ENCODE measurements at places on chromosomes 6 and 20.
A peak's percentile ranks its signal among the peaks of the same experiment; 100 is the strongest.

DNA sequence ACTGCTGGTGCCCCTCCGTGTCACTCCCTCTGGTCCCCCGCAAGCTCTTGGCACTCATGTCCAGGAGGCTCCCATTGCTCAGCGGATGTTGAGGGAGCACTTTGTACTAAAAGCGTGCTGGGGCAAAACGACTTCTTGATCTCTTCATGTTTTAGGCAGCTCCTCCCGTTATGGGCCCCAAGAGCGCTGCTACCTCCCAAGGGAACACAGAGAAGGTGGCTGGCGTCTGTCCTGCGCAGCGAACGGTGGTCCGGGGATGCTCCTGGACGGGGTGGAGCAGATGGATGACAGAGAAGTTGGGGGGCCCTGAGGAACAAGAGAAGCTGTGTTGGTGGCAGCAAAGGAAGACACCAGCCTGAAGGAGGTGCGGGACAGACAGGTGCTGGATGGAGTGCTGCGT is 99.8 kb downstream of the TMEM242 start:
- H3K36me3 ChIP-seq: no peaks in the 10 kb centered on the region
- peak overlapping the region; percentile 97 for H3K27ac ChIP-seq
- peak overlapping the region; percentile 64 for H3K4me3 ChIP-seq
- no peak for DNase-seq
- H3K4me1 ChIP-seq: peaks cover 39% of the 10 kb centered on the region
- peaks cover 22% of the 10 kb centered on the region for H3K27me3 ChIP-seq

- peak overlapping the region; percentile 21 for H3K4me3 ChIP-seq
- peak overlapping the region; percentile 70 for H3K27ac ChIP-seq
These were observed 49.7 kb downstream of the GRM4 start for GRCh38 chr6:34096193-34096592.

DNA sequence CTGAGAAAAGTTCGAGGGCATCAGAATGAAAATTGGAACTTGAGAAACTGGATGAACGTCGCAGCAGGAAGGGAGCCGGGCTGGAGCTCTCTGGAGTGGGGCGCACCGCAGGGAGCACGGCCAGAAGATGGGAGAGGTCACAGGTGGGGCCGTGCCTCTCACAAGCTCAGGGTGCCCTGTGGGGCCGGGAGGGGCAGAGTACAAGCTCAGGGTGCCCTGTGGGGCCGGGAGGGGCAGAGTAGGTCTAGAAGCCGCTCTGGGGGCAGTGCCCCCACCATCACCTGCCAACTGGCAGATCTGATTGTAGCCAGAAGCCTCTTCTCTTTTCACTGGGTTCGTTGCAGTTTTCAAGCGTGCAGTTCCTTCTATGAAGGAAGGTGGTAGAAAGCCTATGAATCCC is 61.1 kb upstream of the SNX9 start:
- no peaks in the 10 kb centered on the region for H3K36me3 ChIP-seq
- H3K4me1 ChIP-seq: peaks cover 13% of the 10 kb centered on the region
- DNase-seq: no peak
- H3K27ac ChIP-seq: no peak overlapping the region
- no peaks in the 10 kb centered on the region for H3K27me3 ChIP-seq

DNA sequence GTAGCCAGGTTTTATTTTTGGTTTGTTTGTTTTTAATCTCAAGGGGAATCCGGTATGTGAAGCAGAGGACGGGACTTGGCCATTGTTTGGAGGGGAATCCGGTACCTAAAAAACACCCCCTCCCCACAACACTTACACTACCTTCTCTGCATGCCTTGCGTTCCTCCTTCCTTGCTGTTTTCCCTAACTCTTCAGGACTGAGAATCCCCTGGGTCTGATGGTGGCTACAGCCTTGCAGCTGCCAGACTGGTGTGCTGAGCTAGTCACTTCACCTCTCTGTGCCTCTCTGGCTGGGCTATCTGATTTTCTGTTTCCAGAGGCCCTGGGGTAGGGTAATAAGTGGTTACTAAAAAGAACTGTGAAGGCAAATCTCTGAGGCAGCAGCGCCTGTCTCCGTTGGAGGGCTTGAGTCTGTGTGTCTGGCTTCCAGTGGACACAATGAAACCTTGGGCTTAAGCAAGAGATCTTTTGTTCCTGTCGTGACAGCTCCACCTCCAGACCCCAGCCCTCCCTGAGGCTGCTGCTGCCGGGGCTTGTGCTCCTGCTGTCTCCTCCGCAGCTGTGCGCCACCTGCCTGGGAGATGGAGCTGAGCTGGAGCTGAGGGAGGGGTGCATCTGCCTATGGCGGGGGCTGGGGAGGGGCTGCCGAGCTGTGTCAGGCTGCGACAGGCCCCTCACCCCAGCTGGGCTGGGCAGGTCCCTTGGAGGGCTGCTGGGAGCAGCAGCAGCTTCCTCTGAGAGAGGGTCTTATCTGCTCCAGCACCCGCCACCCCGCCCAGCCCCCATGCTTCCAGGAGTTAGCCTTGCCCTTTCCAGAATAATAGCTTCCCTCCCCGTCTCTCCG is 65.8 kb upstream of the CCDC167 start:
- peaks cover 25% of the 10 kb centered on the region for H3K27me3 ChIP-seq
- H3K27ac ChIP-seq: peak overlapping the region; percentile 99
- DNase-seq: peak; percentile 97
- H3K36me3 ChIP-seq: no peaks in the 10 kb centered on the region
- H3K4me1 ChIP-seq: peaks cover 69% of the 10 kb centered on the region

DNA sequence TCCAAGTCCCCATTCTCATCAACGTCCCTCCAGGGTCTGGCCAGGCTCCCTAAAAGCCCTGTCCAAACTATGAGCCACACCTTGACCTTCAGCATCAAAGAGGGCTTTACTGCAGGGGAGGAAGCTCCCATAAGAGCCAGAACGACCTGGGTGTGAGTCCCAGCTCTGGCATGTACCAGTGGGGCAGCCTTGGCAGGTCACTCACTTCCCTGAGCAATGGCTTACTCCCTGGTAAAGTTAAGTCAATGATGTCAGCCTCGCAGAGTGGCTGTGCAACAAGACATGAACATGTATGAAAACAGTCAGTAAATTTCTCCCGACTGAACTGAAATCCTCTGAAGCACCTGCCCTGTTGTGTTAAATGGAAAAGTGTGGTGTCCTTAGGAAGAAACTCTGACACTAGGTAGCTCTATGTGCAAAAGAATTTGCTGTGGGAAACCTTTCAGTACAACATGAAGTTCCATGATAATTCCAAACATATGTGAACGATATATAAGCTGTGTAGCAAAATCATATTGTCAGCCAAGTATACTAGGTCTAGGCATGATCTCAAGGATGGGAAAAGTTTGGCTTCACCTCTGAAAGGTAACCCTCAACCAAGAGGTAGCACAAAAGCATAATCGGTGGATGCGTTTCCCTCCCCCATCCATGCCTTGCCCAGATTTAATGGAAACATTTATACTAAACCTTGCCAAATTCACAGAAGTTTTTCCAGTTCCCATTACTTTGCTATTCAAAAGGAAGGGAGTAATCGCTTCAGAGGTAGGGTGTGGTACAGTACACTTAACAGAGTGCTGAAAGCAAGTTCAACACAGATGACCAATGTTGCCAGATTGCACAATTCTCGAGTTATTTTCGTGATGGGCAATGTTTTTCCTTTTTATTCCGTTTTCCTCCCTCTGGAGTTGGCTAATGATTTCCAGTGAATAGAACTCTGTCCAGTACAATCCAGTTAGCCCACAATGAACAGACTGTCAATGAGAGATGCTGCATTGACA is 49.0 kb upstream of the RANBP9 start:
- no peak overlapping the region for H3K4me3 ChIP-seq
- H3K27me3 ChIP-seq: peaks cover 2% of the 10 kb centered on the region
- DNase-seq: no peak
- H3K36me3 ChIP-seq: no peaks in the 10 kb centered on the region

GRCh38 chr6:10138917-10139316 is 276.0 kb downstream of the TFAP2A start:
- no peak overlapping the region for H3K27ac ChIP-seq
- DNase-seq: no peak
- H3K4me3 ChIP-seq: no peak overlapping the region
- H3K36me3 ChIP-seq: peaks cover 5% of the 10 kb centered on the region
- H3K4me1 ChIP-seq: no peaks in the 10 kb centered on the region

DNA sequence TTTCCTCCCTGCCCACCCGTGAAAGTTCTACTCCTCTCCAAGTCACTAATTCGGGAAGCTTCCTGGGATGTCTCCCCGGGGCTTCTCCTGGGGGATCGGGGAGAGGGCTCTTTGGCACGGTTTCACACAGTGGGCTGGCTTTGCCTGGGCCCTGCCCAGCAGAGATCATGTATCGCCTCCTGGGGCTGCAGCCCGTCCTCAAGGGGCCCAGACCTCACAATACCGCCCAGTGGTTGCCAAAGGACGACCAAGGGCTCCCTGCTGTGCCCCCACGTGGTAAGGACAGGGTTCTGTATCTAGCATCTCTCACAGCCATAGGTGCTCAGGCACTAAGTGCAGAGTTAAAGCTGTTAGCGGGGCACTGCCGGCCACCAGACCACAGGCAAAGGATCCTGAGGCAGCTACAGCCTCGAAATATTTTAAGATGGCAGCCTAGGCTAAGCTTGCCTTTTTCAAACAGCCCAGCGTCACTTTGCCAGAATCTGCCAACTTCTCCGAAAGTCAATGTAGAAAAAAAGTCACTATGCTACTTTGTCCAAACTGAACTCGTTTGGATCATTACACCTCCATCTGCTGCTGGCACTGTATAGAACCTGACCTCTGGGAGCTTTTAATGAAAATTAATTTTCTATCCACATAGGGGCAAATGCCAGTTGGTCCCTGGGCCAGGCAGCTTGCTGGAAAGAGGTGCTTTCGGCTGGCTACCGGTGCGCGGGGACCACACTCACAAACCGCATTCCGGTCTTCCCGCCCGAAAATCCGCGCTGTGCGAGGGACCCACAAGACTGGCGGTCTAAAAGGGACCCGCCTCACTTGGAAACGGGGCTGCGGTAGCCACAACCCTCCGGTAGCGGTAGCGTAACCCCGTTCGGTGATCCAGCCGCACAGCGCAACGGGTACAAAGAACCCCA is 1.3 kb upstream of the NNAT start:
- H3K4me3 ChIP-seq: peak overlapping the region; percentile 88
- peaks cover 23% of the 10 kb centered on the region for H3K27me3 ChIP-seq
- peak overlapping the region; percentile 81 for H3K27ac ChIP-seq
- H3K36me3 ChIP-seq: peaks cover 17% of the 10 kb centered on the region
- peak; percentile 35 for DNase-seq

GRCh38 chr6:122609881-122610689 is at the start of gene PKIB:
Gene PKIB, plus strand, starts transcription at chr6:122610405. Its CDS starts 107,390 bp downstream, at chr6:122717795.
- peak within 1 kb of the TSS; percentile 90 for H3K4me3 ChIP-seq
- H3K27me3 ChIP-seq: peaks cover 5% of the 10 kb centered on the region
- peaks cover 3% of the 10 kb centered on the region for H3K4me1 ChIP-seq
- peak; percentile 84 for DNase-seq
- peak within 1 kb of the TSS; percentile 41 for H3K27ac ChIP-seq

GRCh38 chr20:22581437-22582385 is 2.7 kb downstream of the FOXA2 start:
- no peak overlapping the region for H3K4me3 ChIP-seq
- H3K27me3 ChIP-seq: peaks cover 50% of the 10 kb centered on the region

DNA sequence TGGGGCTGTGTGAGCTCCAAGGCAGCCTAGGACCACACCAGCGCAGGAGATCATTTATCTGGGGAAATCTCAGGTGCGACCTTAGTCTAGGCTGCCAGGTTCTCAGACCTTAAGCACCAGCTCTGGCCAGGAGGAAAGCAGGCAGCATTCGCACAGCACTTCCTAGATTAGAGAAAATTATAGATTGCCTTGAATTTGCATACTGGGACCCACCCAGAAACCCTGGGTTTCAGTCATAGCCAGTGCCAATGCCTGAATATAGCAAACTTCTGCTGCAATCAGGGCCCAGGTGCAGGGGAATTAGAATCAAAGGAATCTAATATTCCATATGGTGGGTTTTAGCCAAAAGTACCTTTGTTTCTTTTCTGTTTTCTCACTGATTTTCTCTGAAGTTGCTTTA is 204.3 kb upstream of the CST7 start:
- no peaks in the 10 kb centered on the region for H3K27me3 ChIP-seq
- no peak overlapping the region for H3K4me3 ChIP-seq
- DNase-seq: no peak
- no peaks in the 10 kb centered on the region for H3K36me3 ChIP-seq

DNA sequence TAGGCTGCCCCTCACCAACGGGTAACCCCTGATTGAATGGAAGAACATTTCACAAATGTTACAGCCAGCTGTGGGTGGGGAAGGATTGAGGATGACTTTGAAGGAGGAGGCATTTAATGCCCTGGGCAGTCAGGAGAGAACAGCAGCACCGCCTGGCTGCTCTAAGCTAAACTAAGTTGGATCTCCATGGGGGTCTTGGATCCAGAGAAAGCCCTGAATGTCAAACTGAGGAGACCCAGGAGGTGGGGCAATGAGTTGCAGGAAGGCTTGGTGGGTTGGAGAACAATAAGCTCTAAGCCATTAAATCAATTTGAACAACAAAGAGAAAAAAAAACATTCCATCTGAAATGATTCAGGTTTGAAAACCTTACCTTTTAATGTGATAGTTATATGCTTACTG is 35.4 kb downstream of the TMX4 start:
- H3K4me1 ChIP-seq: peaks cover 5% of the 10 kb centered on the region
- no peak for DNase-seq
- H3K27ac ChIP-seq: no peak overlapping the region
- no peaks in the 10 kb centered on the region for H3K27me3 ChIP-seq

DNA sequence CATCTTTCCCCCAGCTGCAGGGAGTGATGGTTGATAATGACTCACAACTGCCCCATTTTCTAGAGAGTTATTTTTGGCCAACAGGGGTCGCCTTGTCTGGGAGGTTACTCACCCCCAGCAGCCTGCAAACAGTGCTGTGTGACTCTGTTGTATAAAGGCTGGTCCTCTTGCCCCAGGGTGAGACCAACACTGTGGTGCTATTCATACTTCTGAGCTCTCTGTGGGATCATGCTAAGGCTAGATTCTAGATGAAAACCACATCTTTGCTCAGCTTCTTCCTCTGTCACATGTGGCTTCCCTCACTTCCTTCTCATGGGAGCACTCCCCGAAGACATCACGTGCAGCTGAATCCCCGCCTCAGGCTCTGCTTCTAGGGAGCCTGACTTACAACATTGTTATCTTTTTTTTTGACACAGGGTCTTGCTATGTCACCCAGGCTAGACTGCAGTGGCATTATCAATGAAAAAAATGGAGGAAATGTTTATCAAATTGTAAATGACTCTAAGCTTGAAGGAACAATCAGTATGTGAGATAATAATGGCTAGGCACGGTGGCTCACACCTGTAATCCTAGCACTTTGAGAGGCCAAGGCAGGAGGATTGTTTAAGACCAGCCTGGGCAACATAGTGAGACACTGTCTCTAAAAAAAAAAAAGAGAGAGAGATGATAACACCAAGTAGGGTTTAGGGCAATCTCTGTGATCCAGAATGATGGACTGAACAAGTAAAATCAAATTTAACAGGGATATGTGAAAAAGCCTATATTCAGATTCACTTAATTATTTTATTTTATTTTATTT is 55.7 kb upstream of the SLC23A2 start:
- no peak overlapping the region for H3K27ac ChIP-seq
- H3K4me1 ChIP-seq: no peaks in the 10 kb centered on the region
- DNase-seq: no peak

DNA sequence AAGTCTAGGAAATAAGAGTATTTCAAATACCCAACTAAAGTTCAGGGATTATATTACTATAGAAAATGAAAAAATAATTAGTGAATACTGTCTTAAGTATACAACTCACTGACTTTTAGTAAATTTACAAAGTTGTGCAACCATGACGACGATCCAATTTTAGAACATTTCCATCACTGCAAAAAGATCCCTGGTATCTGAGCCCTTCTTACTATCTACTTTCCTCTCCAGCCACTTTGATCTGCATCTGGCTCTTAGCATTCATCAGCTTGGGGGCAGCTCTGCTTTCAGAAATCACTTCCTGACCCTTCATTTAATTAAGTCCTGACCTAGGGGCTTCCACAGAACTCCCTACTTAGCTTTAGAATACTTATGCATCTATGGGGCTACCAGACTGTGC is 38.2 kb upstream of the RBL1 start:
- no peak overlapping the region for H3K27ac ChIP-seq
- DNase-seq: no peak
- no peak overlapping the region for H3K4me3 ChIP-seq
- H3K27me3 ChIP-seq: no peaks in the 10 kb centered on the region
